Activated CD4-positive, alpha-beta T cell treated with anti-CD3 and anti-CD28 coated beads, Interleukin-10, Interleukin-2, amounts not matched to agents 100 ng/mL and 50 ng/mL, durations not matched to agents 16 hours and 8 hours (primary cell): ENCODE measurements at places on chromosomes 7 and 10.

DNA sequence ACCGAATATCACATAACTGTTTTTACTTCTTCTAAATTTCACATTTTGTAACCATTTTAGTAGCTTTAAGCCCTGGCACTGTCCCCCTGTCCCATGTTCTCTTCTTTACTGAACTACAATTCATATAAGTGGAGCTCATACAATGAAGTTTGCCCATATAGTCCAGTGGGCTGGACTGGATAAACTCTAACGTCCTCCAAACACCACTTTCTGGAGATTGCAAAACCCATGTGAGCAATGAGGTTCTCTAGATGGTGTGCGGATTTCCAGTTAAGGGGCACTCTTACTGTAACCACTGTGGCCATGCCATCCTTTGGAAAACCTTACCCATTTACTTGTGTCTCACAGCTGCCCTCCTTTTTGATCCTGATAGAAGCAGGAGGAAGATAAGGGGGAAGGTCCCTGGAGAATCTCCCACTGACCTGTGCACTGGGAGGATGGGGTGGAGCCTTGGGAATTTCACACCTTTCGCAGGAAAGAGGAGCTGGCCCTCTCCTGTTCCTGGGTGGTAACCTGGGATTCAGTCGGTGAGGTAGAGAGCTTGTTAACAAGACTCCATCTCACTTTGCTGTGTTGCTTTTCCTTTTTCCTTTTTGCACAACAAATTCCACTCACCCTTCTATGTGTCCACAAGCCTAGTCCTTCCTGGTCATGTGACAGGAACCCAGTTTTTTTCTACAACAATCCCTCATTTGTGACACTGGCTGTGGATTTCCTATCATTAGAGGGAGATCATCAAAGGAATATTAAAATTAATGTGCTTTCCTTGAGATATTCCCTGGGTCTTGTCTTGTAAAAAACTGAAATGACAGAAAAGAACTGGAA, 120.7 kb downstream of the ARID5B start:
- no peak for DNase-seq

- DNase-seq = no peak
These were observed 49.1 kb downstream of the GCC1 start for GRCh38 chr7:127536394-127536691.

DNA sequence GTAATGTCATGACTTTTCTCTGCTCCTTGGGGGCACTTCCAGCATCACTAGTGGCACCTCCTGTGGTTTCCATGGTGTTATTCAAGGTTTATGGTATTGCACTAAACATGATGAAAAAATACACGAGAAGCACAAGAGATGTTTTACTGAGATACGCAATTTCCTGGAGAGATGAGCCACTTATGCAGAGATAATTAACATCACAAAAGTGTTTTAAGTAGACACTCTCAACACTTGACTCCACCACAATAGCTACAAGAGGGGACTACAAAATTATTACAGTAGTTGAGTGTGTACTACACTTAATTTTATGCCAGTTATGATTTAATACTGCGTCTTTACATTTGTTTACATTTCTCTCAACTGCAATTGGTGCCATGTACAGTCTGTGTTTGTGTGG, 906.7 kb downstream of the DNAJB9 start:
- no peak for DNase-seq

- DNase-seq = peak; percentile 16
These were observed 50.2 kb downstream of the KCNH2 start for GRCh38 chr7:150927956-150928344.

DNA sequence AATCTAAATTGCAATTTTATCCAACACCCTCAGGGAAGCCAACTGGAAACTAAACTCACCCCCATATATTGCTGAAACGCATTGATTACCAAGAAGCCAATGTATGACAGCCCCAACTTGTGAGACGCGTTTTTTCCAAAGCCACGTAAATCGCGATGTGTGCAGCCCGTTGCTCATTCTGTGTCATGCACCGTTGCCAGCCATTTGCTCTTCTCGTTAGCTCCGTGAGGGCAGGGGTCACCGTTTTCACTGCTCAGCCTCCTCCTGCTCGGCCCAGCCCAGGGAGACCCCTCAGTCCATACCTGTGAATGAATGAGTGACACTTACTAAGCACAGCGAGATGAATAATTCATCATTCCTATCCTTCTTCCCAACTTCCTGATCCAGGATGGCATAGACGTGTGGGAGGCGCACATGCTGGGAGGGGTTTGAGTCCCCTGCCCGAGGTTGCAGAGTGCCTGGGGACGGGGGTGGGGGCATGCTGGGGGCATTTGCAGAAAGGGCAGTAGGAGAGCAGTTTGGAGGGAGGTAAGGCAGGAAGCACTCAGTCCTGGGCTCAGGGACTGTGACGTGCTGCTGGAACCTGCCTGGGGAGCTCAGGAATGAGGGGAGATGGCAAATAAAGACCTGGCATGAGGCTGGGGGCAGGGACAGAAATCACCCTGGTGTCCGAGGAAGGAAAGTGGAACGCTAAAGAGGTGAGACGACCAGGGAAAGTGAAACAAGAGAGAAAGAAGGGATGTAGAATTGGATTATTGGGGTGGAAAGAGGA, 104.2 kb upstream of the SDK1 start:
- DNase-seq = no peak

DNA sequence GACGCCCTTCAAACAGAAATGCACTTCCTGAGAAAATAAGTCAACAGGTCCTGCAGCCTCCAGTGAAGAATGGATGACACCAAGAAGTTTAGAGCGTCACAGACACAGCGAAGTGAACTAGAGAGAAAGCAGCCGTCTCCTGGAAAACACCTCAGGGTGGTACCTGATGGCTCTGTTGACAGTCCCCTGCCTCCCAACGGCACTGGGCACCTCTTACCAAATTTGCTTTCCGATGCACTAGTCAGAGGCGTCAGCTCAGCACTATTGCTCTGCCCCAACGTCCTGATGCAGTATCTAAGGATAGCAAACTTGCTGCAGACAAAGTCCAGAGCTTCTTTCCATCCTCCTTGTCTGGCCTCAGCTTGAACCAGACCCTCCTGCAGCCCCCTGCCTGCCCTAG, 38.3 kb downstream of the SFMBT2 start:
- no peak for DNase-seq

DNA sequence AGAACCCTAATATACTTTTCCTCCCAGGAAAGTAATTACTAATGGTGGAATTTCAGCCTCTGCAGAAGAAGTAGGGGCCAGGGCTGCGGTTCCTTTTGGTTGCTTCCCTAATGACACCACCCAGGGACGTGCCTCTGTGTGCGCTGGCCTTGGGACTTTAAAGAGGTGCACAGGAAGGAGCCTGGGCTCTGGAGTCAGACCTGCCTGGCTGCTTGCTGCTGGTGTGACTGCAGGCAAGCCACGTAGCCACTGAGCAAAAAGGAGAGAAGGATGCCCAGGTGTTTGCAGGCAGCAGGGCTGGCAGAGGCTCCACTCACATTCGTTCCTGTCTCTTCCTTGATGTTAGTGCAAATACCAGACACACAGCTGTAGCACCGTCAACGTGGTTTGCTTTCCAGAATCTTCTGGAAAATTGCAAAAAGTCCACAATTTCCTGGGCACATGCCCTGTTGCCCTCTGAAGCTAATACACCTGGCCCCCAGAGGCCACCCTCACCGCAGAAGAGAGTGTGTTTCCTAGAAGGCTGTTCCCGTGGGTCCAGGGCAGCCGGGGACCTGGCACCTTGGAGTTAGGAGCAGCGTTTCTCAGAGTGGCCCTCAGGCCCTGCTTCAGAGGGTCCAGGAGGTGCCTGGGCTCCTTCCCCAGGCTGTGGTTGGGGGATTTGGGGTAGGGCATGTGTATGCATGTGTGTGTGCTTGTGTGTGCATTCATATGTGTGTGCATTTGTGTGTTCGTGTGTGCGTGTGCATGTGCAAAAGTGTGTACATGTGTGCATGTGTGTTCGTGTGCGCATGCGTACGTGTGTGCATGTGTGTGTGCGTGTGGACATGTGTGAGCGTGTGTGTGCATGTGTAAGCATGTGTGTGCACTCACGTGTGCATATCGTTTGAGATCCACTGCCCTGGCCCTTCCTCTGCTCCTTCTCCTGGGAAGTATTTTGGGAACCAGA, 12.8 kb upstream of the PRKAG2 start:
- DNase-seq = no peak

DNA sequence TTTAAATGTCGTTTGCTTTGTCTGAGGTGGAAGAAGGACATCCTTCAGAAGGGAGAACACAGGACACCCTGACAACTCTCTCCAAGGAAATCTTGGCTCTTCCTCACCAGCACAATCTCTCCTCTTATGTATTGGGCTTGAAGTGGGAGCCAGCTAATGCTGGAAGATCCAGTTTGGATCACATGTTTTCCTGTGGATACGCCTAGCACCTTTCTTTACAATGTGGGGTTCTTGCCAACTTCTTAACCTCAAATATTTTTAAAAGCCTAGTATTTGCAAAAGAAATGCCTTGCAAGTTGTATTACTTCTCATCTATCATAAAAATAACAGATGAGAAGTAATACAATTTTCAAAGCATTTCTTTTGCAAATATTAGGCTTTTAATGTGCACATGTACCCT, 76.4 kb downstream of the FRMD4A start:
- no peak for DNase-seq

DNA sequence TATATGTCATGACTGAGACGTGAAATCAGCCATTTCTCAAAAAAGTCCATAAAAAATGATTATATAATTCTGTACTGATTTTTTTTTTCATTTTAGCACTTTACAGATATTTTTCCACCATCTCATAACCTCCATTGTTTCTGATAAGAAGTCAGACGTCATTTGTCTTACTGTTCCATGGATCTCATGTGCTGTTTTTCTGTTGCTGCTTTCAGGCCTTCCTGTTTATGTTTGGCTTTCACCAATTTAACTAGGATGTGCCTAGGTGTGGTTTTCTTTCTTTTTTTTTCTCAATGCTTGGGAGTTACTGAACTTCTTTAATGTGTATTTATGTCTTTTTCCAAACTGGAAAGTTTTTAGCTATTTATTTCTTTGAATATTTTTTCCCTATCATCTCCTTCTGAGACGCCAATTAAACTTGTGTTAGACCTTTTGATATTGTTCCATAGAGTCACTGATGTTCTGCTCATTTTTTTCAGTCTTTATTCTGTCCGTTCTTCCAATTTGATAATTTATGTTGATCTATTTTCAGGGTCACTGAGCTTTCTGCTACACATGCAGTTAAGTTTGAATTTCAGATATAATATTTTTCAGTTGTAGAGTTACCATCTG, 43.3 kb downstream of the TAF3 start:
- no peak for DNase-seq

DNA sequence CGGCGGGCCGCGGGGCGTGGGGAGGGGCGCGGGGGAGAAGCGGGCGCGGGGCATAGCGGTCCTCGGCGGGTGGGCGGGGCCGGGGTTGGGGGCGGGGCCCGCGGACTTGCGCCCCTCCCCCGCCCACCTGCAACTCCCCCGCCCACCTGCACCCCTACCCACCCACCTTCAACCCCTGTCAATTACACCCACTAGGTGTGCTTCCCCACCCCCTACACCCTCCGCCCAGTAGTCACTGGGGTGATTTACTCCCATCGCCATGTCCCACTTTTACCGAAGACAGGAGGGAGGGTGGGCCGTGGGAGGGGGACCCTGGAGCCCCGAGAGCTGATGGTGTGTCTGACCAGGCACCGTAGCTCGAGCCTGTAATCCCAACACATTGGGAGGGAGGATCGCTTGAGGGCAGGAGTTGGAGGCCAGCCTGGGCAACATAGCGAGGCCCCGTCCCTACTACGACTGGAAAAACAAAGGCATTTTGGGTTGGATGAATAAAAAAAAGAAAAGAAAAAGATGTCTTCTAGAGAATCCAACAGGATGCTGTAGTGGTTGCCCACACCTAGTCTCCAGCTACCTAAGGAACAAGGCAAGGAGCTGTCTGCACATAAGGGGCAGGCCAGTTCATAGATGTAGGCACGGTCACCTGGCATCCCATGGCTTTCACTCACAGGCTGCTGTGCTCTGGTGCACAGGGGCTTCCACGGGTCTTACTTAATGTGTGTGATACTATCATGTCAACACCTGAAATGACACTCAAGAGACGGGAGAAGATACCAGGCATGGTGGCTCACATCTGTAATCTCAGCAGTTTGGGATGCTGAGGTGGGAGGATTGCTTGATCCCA, 761 bp downstream of the KCTD7 start:
- peak; percentile 15 for DNase-seq

DNA sequence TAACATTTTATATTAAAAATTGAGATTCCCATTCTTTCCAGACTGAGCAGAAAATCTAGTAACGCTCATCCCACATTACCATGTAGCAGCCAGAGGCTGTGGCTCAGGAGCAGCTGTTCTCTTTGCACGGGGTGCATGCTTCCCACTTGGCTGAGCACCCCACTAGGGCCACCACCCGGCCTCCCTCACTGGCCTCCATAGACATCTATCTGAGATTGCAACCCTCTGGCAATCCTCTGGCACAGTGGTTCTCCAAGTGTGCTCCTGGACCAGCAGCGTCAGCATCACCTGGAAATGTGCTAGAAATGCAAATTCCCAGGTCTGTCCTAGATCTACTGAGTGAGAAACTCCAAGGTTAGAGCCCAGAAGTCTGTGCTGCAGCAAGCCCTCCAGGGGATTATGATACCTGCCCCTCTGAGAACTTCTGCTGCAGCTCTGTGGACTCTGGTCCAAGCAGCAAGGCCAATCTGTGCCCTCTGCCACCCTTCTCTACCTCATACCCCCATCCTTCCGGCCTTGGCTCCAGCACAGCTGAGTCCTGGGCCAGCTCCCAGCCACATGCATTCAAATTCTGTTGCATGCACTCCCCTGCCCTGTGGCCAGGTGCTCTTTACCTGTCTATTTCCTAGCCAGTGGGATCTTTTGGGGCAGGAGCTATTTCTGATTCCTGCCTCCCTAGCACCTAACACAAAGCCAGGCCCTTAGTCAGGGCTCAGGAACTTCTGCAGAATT, 301.5 kb downstream of the GRID1 start:
- DNase-seq = no peak

GRCh38 chr7:118327174-118327573, 102.7 kb downstream of the ANKRD7 start:
- no peak for DNase-seq

DNA sequence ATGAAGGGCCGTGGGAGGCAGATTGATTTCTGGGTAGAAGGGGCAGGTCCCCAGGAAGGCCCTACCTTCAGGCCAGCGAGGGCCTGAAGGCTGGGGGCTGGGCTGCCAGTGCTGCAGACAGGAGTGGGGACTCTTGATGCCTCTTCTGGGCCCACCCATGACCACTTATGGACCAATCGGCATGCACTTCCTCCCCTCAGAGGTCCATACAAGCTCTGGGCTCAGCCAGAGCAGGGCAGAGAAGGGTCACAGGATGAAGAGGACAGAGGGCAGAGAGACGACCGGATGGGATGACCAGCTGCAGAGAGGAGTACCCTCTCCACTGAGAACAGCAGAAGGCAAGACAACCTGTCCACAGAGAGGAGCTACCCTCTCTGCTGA, 120.1 kb downstream of the DYNC2I1 start:
- DNase-seq = no peak
